ENCODE measurements at places on chromosomes 12 and 14.

- DNase-seq: no peak
These were observed 108.2 kb upstream of the SLC38A4 start for GRCh38 chr12:46933947-46934346.

DNA sequence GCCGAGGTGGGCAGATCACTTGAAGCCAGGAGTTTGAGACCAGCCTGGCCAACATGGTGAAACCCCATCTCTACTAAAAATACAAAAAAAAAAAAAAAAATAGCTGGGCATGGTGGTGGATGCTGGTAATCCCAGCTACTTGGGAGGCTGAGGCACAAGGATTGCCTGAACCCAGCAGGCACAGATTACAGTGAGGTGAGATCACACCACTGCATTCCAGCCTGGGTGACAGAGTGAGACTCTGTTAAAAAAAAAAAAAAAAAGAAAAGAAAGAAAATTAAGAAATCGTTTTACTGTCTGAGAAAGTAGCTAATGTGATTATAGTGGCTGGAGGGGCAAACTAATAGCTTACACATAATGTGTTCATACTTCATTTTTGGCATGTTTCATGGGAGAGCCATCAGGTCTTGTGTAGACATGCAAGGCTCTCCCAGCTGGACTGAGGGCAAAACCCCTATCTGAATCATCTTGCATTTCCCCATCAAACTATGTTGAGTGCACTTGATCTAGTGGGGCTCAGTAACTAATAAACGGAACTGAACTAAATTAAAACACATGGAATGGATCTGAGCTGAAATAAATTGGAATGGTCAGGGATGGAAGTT, 16.2 kb downstream of the KIF21A start:
- no peak for DNase-seq

DNA sequence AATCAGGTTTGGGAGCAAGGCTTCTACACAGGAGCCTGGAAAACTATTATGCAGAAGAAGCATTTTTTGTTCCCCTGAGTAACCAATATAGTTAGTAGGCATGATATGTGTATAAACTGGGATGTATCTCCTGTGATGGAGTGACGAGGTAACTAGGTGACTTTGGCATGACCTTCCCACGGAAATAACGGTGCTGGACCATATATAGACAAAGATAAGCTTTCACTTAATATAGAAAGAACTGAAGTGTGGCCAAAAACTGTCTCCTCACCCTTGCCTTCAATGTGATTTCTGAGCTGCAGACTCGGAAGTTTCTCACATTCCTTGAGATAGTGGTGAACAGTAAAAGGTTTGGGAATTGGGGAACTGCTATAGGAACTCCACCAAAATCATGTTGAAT, 185.3 kb downstream of the CACNA1C start:
- DNase-seq: no peak

DNA sequence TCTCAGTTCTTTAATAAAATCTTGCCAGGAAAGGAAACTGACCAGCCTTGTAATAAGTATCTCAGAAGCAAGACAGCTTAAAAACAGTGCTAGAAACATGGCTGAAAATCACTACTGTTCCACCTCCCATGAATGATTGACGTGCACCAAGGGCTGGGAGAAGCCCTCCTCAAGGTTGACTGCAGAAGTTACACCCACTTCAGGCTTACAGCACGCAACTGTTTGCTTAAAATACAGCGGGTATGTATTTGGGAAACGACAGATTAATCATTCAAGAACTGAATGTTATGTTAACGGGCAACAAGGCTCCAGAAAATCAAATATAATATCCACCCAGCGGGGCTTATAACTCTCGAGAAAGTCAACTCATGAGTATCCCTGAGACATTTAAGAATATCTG, 22.1 kb downstream of the PRKD1 start:
- no peak for DNase-seq

DNA sequence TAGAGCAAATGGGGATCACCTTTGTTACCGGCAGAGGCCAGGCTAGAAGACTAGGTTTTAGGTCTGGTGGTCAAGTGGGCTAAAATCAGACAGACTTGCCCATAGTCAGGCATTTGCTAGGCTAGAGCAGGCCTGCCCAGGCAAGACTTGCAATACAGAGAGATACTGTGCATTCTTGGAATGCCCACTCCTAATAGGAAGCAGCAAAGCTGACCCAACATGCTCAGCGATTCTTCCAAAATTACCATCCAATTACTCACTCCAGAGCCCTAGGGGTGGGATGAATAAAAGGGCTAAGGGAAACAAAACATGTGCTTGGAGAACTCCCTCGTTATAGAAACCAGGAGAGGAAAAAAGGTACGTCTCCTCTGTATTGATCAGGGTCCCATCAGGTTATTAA, 187.8 kb upstream of the AMIGO2 start:
- DNase-seq: no peak

GRCh38 chr12:62438098-62438692, 28.4 kb upstream of the MON2 start:
- no peak for DNase-seq

- DNase-seq: no peak
These were observed 36.1 kb upstream of the HIGD1C start for GRCh38 chr12:50916292-50916691.

DNA sequence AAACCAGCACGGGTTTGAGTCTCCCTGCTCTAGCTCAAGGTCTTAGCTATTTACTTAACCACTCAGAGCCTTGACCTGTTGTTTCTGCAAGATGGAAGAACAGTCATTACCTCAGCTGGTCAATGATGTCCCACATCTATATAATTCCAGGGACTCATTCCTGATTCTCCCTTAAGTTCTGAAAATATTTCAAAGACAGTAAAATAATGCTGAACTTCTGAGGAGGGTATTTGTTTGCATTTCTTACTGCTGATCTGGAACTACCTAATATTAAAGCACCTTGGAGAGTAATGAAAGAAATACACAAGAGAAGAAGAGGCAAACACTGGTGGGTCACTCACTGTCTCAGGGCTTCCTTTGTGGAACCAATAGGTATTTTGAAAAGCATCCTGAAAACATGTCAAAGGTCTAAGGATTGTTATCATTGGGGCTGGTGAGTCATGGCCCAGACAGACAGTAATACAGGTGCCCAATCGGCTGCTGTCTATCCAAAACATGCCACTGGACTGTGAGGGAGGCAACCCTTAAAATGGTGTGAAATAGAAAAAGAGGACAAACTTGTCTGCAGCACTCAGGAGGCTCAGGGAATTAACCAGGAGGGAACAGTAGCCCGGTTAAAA, 88.7 kb upstream of the EGLN3 start:
- DNase-seq: no peak

DNA sequence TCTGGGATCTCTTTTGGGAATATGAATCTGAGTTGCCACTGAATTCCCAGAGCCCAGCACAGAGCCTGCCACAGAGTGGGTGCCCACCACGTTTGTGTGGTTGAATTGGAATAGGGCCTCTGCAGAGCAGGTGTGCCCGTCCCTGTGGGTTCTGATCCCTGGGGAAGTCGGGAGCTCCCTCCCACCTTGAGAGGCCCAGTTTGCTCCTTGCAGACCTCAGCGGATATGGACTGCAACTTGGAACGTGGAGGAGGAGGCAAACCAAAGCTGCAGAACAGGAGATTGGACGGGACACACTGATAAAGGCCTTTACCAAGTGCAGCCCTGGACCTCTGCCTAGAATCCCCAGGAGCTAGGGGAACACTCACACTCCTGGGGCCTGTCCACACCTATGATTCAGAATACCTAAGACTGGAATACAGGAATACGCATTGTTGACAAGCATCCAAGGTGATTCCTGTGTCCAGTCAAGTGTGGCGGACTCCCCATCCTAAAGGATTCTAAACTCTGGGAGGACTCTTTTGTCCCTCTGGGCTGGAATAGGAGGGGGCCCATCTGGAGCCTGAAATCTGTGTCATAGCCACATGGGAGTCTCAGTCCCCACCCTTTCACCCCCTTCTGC, 2.4 kb downstream of the KRT76 start:
- no peak for DNase-seq

GRCh38 chr14:82501554-82501953, 967.9 kb upstream of the SEL1L start:
- DNase-seq: no peak

- DNase-seq: no peak
These were observed 319.4 kb downstream of the EGLN3 start for GRCh38 chr14:33631441-33631840.

DNA sequence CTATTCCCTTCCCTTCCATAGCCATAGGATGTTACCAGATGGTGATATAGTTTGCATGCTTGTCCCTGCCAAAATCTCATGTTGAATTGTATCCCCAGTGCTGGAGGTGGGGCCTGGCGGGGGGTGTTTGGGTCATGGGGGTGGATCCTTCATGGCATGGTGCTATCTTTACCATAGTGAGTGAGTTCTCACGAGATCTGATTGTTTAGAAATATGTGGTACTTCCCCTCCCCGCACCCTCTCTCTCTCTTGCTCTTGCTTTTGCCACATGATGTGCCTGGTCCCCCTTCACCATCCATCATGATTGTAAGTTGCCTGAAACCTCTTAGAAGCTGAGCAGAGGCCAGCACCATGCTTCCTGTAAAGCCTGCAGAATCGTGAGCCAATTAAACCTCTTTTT, 181.3 kb downstream of the CAND1 start:
- DNase-seq: no peak

GRCh38 chr12:76637807-76638206, 78.2 kb upstream of the OSBPL8 start:
- no peak for DNase-seq
